Activated T-cell treated with anti-CD3 and anti-CD28 coated beads for 1 hour (primary cell): ENCODE measurements at places on chromosomes 6 and 20.

DNA sequence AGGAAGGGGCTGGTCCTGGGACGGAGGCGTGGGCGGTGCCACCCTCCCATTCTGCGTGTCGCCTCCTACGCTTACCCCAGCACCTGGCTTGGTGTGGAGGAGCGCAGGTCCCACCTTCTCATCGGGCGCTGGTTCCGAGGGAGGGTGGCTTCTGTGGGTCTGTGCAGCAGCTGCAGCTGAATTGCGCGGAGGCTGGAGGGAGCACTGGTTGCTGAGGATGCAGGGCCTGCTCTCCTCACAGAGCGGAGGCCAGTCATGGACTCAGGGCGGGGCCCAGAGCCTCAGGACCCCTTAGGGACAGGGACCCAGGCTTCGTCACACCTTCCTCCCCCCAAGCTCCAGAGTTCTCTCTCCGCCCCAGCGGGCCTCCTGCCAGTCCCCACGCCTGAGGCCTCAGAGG, 127.8 kb upstream of the MAP3K4 start:
- no peak for DNase-seq

DNA sequence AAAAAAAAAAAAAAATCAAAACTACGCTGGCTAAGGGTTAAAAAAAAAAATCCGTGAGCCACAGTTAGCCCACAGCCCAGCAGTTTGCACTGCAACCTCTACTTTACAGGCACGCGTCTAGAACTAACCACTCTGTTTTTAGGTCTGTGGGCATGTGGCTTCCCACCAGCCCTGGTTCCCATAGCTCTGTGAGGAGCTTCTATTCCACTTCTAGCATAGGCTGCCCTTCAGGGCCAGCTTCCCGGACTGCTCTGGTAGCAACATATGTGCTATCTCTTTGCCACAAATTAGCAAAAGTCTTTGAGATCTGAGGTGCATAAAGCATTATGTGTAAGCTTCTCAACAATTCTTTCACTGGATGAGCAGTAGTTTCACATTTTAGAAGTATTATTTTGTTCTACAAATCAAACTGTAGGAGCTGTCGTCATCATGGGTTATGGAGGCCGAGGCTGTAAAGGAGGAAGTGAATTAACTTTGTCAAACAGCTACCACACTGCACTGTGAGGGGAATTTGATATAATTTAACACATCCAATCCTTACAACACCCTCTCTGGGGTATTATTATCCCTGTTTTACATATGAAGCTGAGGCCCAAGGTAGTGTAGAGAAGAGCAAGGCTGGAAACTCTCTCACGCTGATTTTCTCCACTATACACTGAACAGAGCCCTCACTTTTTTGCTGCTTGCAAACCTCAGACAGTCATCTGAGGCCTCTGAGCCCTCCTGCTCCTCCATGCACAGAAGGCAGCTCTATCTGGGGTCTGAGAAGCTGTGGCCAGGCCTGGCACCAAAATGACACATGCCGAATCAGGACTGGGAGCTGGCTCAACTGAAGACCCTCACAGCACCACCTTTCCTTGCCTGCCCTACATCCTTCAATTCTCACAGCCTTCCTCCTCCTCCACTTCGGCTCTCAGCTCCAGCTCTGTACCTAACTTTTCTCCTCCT, 35.4 kb downstream of the MAN1A1 start:
- DNase-seq = no peak

DNA sequence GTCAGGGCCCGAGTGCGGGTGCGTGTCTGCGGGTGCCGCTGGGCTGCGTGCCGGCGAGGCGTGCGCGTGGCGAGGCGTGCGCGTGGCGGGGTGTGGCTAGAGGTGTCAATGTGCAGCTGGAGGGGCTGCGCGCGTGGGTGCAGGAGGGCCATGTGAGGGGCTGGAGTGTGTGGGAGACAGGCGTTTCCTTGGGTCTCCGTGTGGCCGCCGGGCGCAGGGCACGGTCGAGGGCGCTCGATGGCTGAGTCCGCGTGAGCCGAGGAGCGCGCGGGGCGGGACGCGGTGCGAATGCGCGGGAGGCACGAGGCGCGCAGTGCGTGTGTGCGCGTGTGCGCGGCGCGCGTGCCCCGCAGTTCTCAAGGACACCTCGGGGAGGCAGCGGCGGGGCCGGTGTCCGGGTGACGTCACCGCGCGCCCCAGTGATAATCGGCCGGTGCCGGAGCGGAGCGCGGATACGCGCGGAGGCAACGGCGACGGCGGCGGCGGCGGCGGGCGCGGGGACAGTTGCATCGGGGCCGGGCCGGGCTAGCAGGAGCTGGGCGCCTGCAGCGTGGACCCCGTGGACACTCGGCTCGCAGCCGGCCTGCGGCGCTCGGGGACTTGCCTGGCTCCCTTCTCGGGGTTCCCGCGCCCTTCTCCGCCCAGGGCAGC, 38.7 kb downstream of the YTHDF1 start:
- no peak for DNase-seq

DNA sequence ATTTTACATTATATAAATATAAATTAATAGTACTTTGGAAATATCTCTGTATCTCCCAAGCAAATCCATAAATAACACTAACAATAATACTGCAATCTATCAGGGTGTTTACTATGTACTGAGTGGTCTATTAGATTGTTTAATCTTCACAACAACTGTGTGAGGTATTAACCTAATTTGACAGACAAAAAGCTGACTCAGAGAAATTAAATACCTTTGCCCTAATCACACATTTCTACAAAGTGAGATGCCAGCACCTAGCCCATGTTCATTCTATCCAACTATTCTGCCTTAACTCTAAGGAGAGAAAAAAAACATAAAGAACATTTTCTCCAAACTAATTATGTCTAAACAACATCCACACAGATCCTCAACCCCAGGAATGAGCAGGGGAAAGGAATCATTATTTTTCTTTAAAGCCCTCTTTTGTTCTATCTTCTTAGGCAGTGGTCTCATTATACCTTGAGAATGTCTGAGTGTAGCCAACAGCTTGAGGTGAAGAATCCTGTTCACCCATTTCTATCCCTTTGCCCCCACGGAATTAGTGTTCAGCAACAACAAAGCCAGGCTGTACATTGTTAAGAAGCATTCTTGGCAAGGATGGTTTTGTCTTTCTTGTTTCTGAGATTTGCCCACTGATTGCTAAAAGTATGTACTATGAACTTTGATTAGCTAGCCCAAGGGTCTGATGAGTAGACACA, 42.7 kb downstream of the PRL start:
- DNase-seq = no peak

DNA sequence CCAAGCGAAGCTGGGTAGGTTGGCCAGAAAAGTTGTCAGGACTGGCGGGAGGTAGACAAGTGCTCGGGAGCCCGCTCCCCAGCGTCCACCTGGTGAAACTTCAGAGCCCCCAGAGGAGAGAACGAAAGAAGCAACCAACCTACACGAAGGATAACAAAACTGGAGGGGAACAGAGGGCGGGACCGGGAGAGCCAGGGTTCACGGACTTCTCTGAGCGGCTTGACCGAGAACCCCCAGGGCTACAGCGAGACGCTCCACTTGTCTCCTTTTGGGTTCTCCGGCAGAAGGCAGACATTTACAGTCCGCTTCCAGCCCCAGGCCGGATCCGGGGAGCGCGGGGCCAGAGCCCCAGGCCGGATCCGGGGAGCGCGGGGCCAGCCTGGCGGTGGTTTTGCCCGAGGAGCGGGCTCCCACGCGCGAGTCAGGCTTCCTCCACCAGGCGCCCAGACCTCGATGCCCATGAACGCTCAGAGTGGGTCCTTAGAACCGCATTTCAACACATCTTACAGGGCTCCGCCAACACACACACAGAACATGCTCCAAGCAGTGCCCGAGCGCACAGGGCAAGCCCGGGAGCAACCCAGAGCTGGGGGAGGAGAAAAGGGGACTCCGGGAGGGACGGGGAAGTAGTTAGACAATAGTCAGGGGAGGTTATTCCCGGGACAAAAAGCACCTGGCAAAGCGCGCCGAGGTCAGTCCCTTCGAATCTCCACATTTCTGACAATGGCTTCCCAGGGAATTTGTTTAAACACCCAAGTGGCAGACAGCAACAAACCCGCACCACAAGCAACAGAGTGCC, 1.1 kb downstream of the PTPRK start:
- peak; percentile 6 for DNase-seq

DNA sequence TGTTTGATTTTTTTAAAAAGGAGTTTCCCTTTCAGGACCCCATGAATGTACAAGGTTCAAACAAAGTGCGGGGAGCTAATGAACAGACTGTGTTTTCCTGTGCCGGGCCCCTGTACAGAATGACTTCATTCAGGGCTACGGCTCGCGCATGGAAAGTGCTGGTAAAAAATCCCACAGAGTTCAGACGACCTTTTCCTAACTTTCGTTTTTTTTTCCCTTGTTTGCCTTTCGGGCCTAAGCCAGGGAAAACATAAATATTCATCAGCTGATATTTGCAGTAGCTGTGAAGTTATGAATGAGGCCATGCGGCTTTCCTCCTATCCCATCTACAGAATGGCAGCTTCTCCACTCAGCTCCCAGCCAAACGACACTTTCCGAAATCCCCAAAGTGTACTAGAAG, 74.0 kb downstream of the HAO1 start:
- no peak for DNase-seq

DNA sequence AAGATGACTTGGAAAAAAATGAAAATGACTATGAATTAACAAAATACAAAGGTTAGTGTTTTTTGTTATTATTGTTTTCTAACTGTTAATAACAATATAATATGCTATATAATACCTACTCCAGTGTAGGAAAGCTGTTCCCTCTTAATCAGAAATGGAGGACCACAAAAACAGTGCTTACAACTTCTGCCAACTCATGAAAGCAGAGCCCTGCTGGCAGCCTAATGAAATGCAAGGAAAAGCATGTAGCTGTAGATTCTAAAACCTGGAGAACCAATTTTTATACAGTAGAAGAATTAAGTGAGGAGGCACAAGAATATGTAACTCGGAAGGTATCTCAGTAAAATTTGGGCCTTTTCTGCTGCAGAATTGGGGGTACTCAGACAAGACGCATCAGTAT, 29.4 kb downstream of the PHIP start:
- no peak for DNase-seq

GRCh38 chr6:20340068-20340848, 61.4 kb upstream of the E2F3 start:
- DNase-seq = no peak

DNA sequence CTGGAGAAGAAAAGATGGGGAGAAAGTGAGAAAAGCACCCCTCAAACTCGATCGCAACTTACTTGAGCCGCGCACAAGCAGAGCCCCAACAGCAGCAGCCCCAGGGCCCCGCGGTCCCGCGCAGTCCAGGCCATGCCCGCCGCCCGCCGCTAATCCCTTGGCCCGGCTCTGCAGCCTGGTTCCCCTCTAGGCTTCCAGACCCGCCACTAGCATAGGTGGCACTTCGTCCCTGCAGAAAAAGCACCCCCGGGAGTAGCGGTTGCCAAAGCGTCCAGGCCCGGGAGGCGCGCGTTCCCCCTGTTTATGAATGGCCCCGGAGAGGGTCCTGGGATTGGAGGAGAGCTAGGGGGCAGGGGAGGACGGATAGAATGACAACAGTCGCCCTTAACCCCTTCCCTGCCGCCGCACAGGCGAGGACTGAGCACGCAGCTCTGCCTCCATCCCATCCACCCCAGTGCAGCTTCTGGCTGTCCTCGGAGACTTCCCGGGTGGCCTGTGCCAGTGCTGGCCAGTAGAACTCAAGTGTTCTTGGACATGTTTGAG, 19.9 kb downstream of the COL9A1 start:
- DNase-seq = no peak

DNA sequence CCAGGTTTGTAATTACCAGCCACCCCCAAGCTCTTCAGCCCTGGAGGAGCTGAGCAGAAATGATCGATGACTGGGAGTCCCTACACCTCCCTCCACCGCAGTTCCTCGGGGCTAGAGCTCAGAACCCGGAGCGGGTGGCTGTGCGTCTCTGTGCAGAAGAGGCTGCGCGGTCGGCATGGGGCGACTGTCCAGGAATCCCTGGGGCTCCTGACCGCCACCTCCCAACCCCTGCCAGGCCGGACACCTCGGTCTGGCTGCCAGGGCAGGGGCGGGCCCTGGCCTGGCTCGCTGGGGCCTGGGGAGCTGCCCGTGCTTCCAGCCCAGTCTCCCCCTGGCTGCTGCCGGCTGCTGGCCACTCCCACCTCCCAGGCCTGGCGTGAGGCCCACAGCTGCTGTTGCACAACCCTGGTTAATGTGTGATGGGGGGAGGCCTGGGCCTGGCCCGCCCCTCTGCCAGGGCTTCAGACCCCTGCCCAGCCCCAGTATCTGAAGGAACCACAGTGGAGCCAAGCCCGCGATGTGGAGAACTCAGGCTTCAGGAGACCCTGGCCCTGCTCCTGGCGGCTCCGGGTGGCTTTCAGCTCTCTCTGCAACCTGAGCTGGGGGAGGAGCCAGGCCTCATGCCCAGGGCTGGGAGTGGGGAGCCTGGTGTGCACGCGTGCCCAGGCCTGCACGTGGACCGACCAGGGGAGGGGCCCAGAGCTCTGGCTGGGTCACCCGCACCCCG, 1.2 kb downstream of the SLC2A4RG start:
- DNase-seq = no peak

- DNase-seq = no peak
Measured at GRCh38 chr6:114096561-114097172, 125.7 kb upstream of the HDAC2 start.

GRCh38 chr20:62027116-62027515, 38.6 kb downstream of the TAF4 start:
- no peak for DNase-seq

DNA sequence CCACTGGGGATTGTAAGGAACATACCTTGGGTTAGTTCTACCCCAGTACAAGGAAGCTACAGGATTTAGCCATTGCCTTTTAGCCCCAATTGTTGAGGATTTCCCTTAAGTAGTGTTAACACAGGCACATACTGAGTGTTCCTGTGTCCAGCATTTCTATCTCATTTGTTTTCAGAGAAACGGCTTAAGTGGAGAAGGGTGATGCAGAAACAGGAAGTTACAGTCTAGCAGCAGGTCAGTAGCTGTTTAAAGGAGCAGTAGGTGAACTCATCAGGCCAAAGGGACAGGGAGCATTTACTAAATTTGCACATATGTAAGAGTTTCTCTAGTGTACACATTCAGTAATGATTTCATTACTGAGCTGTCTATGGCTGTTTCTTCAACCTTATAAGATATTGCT, 644.2 kb upstream of the GJE1 start:
- no peak for DNase-seq

DNA sequence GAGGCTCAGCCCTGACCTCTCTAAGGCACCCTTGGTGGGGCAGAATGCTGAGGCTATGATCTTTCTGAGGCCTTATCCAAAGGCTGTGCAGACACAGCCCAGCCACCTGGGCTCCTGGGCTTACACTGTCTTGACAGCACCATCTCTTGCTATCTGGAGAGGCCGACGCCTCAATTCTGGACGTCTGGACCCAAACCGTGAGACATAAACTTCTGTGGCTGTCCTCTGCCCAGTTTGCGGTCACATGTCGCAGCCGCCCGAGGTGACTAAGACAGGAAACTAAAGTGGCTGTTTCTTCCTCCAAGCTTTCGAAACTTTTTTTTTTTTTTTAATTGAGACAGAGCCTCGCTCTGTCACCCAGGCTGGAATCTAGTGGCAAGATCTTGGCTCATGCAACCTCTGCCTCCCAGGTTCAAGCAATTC, 49.3 kb downstream of the PRR18 start:
- DNase-seq = peak; percentile 46

DNA sequence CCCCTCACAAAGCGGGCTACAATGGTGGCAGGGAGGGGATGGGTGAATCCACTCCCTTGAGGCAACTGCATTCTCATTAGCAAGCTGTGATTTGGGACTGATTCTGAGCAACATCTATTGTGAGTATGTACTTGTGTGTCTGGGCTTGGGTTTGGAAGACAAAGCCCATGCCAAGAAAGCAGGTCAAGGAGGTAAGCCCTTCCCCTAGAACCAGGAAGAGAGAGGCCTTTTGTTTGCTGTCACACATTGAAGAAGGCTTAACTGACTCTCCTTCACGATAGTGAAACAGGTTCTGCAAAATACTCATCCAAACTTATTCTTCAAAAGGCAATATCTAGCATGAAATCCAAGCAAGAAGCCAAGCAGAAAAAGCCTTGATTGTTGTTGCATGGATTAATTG, 403.1 kb upstream of the ID4 start:
- DNase-seq = no peak
